ENCODE measurements at places on chromosomes 1 and 21.
A peak's percentile ranks its signal among the peaks of the same experiment; 100 is the strongest.

- peak; percentile 48 for DNase-seq
These were observed 7.2 kb upstream of the S100A8 start for GRCh38 chr1:153397924-153398651.

- no peak for DNase-seq
These were observed 23.5 kb upstream of the SARS1 start for GRCh38 chr1:109190189-109190588.

GRCh38 chr1:47533793-47534328, 96.0 kb downstream of the FOXD2 start:
- DNase-seq = no peak

DNA sequence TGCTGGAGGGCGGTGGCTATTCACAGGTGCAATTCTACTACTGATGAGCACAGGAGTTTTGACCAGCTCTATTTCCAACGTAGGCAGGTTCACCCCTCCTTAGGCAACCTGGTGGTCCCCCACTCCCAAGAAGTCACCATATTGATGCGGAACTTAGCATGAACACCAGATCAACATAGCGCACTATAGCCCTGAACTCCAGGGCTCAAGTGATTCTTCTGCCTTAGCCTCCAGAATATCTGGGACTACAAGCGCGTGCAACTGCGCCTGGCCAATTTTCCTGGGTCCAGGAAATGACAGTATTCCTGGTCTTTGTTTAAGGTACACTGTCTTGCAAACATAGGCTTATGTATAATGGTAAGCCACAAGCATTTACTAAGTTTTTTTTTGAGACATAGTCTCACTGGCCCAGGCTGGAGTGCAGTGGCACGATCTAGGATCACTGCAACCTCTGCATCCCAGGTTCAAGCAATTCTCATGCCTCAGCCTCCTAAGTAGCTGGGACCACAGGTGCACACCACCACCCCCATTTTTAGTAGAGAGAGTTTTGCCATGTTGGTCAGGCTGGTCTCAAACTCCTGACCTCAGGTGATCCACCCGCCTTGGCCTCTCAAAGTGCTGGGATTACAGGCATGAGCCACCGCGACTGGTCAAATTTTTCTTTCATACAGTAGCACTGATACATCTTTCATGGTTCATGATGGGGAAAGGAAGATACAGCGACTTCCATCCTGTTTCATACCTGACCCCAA, 12.6 kb downstream of the MCL1 start:
- DNase-seq = no peak

GRCh38 chr1:1178794-1179331, 5.2 kb downstream of the TTLL10 start:
- no peak for DNase-seq
